ENCODE measurements at places on chromosomes 3 and 15. TPM values are rescaled to one million over a fixed set of nuclear protein-coding genes. Genes with fewer than 3 reads are reported as not detected.

- DNase-seq, result no peak
These were observed 10.0 kb downstream of the CNBP start for GRCh38 chr3:129173725-129174124.

DNA sequence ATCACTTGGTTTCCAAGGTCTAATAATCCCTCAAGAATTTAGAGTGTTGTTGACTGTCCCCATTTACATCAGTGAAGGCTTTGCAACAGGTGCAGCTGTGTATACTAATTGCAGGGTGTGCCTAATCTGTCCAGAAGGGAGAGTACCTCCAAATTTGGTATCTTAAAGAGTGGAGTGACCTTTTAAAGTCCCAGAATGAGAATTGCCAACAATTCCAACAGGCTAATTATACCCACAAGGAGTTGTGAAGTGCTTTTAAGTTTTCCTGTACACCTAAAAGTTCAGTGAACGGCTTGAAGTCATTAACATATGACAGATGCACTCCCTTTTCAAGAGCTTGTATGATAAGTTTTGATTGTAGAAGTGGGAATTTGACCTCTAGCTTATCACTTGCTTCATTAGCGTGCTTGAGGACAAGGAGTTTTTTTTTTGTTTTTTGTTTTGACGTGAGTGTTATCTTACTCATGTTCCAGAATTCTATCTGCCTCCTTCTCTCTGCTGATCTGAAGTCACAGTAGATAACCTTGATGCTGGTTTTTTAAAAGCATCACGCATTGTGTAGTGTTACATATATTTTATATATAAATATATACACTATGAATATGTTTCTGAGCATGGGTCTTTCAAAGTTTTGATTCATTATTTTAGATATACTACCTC lies 26.3 kb downstream of the CDIN1 start:
- DNase-seq, result no peak

DNA sequence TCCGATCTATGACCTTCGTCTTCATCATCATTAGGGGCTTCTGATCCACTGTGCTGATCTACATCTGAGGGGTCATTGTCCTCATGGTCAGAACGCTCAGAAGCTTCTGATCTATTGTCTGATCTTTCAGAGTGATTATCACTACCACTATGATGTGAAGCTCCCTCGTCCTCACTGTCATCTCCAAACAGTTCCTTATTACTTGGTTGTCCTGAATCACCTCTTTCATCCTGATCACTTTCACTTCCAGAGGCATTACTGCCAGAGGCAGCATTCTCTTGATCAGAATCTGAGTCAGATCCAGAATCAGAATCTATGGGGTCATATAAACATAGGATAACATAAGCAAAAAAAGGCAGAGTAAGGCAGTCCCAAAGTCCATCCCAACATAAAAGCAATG lies 5.4 kb downstream of the LEO1 start:
- DNase-seq, result no peak

GRCh38 chr15:101447561-101448071 lies 41.9 kb downstream of the PCSK6 start:
- no peak for DNase-seq

DNA sequence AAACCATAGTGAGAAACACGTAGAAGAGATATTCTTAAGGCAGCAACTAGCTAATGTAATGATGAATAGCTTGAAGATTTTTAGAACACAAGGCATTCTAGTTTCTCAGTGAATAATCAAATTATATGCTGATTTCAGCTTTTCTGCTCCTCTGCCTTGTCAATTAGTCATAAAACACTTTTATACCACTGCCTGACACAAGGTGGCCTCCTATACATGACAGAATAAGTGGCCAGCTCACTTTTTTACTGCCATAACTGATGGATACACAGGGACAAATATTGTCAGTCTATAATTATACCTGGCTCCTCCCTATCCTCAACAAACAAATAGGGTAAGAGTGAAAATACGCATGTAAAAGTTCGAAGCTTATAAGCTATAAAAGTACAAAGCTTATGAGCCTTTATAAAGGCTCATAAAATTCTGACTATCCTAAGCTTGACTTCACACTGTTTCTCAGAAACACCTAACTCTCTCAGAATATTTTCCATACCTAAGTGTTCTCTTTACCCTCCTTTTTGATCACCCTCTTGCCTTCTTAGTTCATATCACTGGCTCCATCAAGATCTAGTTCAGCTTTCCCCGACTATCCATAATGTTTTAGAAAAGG lies 81.6 kb downstream of the HERC1 start:
- DNase-seq, result peak; percentile 40

DNA sequence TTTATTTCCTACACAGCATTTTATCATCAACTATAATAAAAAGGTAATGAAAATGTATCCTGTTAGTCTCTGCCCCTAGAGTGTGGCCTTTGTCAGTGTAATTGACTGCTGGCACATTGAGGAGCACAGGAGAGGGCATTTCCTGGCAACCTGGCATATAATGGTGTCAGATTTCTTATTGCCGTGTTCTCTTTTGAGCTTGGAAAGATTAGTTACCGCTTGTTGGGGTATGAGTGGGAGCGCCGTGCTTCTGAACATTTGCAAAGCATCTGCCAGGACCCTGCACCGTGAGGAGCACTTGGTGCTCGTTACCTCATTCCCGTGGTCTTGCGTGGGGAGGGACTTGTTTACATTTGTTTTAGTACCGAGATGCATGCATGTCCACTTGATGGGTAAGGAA lies 124.4 kb downstream of the PTPRG start:
- no peak for DNase-seq

DNA sequence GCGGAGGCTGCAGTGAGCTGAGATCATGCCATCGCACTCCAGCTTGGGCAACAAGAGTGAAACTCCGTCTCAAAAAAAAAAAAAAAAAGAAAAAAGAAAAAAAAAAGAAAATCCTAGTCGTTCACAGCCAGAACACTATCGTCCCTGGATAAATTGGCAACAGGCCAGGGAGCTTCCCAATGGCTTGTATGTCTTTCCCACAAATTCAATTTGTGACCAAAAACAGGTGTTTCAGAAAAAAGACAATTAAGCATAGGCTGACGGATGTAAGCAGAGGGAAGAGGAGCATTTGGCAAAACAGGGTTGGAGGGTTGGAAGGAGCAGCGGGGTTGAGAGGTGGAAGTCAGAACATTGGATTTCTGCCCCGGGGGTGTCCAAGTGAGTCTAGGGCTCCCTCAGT lies 8.5 kb downstream of the EPB42 start:
- DNase-seq, result no peak

- peak; percentile 5 for DNase-seq
These were observed 34.0 kb upstream of the ZPLD1 start for GRCh38 chr3:102400766-102401165.

Gene C3orf85
- not detected for polyA plus RNA-seq

Gene TTLL13
- 0.56 TPM for polyA plus RNA-seq
